Stimulated activated CD8-positive, alpha-beta memory T cell treated with anti-CD3 and anti-CD28 coated beads, Interleukin-4, amount 100 ng/mL, for 4 hours (primary cell): ENCODE measurements at places on chromosomes 7 and 10.
A peak's percentile ranks its signal among the peaks of the same experiment; 100 is the strongest.

GRCh38 chr7:137443616-137444015 is 100.1 kb upstream of the PTN start:
- DNase-seq: no peak

DNA sequence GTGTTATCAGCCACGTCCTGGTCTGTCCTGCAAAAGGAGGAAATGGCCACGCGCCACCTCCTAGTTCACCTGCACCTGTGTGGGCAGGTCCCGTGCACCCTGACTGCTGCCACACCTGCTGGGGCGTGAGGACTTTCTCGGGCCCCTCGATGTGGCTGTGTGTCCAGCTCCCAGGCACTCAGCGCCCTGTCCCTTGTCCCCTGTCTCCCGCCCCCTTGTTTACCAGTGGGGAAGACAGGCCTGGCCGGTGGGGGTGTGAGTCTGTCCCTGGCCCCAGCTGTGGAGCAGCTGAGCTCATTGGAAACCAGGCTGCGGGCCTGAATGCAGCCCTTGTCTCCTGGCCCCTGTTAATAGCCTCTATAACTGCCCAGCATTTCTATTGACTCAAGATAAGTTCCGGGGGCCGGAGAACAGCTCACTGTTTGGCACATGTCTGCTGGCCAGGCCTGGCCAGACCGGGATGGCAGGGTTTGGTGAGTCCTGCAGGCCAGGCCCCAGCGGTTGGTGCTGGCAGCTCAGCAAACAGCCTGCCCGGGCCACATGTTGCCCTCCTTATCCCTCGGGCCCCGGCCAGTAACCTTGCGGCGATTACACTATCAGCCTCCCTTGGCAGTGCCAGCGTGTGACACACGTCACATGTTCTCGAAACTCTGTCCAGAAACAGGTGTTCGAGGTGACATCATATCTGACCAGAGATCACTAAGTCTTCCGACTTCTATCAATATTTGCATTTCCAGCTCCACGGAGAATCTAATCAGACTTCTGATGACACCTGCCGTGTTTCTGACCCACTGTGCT is 52.1 kb downstream of the FOXL3 start:
- no peak for DNase-seq

GRCh38 chr10:87863053-87863943 is at the start of the genes KLLN and PTEN:
Gene KLLN, minus strand, starts transcription at chr10:87863533. Its CDS starts 1,046 bp downstream, at chr10:87862487.
Gene PTEN, plus strand, starts transcription at chr10:87863625. Its CDS starts 845 bp downstream, at chr10:87864470.
- DNase-seq: peak; percentile 46

GRCh38 chr7:121352323-121352722 is 23.5 kb downstream of the WNT16 start:
- DNase-seq: no peak

GRCh38 chr7:24728503-24729364 is 28.5 kb downstream of the GSDME start:
- no peak for DNase-seq

DNA sequence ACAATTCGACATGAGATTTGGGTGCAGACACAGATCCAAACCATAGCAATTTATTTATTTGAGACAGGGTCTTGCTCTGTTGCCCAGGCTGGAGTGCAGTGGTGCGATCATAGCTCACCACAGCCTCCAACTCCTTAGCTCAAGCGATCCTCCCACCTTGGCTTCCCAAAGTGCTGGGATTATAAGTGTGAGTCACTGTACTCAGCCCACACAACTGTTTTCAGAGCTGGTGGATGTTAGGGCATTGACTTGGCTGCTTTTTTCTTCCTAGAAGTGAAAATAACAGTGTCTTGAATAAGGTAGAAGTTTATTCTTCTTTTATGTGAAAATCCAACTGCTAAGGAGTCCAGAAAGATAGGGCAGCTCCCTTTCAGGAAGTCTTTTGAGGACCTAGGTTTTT is 132.1 kb downstream of the CCDC3 start:
- no peak for DNase-seq

DNA sequence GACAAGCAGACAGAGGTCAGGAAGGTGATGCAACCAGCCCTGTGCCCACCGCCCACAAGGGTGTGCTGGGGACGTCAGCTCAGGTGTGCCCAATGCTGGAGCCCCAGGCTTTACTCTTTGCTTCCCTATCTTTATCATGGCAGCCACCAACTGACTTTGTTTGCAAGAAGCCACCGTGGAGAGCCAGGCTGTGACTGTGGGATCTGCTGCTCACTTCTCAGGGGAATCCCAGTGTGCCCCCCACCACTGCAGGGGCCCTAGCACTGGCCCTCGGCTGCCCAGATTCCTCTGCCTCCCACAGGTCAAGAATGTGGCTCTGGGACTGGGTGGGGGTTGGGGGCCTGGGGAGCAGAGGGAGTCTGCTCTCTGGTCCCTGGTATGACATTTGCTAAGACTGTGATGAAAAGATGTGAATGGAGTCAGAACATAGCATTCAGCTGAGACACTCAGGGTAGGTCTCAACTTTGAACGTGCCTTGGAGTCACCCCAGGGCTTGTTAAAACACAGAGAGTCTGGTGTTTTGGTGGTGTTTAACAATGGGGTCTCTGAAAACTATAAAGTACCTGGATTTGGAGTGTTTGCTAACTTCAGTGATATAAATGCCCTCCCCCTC is 47.3 kb downstream of the ARHGAP22 start:
- DNase-seq: no peak

GRCh38 chr10:106384496-106384895 is 780.0 kb downstream of the SORCS1 start:
- no peak for DNase-seq

GRCh38 chr7:136023134-136023869 is 46.1 kb upstream of the MTPN start:
- no peak for DNase-seq

DNA sequence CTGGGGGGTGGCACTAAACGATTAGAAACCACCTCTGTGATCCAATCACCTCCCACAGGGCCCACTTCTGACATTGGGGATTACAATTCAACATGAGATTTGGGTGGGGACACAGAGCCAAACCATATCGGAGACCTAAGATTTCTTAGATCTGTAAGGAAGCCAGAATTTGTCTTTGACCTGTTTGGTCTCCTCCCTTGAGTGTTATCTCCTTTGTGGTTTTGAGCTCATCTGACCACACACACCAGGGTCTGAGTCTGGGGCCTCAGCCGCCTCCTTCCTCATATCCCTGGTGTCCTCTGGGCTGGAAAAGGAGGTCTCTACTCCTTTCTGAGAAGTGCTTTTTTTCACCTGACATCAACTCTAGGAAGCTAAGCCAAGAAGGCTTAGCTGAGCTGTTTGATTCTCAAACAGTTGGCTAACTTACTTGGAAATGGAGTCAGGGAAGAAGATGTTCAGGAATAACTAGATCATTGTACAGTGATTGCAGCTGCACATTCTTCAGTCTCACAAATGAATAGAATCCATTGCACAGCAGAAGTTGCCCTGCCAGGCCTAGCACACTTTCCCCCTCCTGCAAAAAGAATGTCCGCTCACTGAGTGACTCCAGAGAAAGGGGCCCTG is 167.4 kb downstream of the ARHGAP21 start:
- DNase-seq: no peak

- no peak for DNase-seq
Observed at GRCh38 chr10:76624470-76624869, 1013.1 kb downstream of the KCNMA1 start.

- DNase-seq: no peak
Observed at GRCh38 chr10:52357971-52358370, 43.9 kb downstream of the DKK1 start.

- no peak for DNase-seq
Observed at GRCh38 chr10:106216085-106216484, 948.4 kb downstream of the SORCS1 start.

GRCh38 chr7:130446259-130446658 is 5.4 kb upstream of the CEP41 start:
- no peak for DNase-seq

DNA sequence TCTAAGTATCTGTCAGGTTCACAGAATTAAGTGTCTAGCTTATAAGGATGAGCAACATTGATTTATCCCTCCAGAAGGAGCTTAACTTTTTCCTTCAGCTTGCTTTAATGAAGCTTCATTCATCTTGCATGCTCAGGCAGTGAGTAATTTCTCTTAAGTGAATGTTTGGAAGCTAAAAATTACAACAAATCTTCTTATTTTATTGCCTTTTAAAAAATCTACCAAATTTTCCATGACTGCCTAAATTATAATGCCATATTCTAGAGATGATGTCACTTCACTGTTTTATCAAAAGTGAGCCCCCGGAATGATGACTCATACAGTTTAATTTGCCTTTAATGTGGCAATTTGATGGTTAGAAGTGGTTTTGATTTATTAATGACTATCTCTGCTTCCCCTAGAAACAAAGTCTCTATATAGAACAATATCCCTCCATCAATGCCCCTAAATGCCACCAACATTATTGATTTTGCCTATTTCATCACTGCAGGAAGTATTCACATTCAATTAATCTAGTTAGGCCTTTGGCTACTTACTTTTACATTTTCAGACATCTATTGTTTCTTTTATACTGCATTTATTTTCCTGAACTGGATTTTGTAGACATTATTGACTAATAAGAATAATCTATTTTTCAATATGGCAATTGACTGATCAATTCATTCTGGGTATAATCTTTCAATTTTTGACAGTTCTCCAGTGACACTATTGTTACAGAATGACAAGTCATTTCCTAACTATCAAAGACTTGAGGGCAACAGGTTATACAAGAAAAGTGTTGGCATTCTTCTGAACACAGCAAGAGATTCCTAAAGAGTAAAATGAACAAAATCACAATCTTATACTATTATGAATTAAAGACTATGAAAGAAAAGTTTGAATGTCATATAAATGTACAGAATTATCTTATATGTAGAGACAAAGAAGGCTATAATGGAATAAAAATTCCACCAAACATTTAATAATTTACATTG is 139.3 kb upstream of the ODAD2 start:
- no peak for DNase-seq

DNA sequence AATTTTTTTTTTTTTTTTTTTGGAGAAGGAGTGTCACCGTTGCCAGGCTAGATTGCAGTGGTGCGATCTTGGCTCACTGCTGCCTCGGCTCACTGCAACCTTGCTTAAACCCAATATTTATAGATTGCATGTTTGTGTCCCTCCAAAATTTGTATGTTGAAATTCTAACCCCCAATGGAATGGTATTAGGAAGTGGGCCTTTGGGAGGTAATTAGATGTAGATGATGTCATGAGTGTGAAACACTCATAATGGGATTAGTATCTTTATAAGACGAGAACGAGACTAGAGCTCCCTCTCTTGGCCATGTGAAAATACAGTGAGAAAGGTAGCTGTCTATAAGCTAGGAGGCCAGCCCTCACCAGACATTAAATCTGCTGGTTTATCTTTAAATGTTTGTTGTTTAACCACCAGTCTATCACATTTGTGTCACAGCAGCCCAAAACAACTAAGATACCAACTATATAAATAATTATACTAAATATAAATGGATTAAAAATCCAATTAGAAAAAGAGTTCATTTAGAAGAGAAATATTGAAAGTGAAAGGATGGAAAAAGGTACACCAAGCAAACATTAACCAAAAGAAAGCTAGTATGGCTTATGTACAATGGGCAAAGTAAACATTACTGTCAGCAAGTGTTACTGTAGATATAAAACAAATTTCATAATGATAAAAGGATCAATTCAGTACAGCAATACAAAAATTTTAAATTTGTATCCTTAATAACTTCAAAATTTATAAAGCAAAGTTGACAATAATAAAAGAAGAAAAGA is 9.3 kb downstream of the TCAF1 start:
- no peak for DNase-seq

GRCh38 chr10:74056050-74056818 is 58.3 kb downstream of the VCL start:
- DNase-seq: no peak

DNA sequence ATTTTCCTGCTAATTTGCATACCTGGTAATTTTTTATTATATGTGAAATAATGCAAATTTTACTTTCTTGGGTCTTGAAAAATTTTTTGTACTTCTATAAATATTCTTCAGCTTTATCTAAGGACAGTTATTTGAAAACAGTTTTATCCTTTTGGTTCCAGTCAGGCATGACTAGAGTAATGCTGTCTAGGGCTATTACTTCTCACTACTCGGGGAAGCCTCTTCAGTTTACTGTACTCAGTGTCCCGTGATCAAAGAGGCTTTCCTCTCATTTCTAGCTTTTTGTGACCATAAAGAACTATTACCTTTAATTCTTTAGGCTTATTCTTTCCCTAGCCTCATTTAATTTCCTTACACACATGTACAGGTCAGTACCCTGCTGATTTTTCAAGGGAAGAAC is 153.8 kb upstream of the HDAC9 start:
- no peak for DNase-seq

DNA sequence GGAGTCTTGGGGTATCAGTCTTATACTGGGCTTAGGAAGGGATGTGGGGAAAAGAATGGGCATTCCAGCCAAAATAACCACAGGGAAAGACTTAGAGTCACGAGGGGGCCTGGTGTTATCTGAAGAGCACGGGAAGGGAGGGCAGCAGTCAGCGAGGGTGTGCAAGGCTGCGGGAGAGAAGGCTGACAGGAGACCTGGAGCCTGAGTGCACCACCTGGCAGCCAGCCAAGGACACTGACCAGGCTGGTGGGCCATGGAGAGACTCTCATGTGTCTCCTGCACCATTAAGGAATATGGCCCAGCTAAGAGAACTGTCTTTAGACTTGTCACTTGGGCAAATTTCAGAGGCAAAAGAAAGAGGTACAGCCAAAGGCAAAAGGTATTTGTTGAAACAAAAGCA is 69.6 kb downstream of the PKD1L1 start:
- no peak for DNase-seq
